Pons (tissue), 1 donor: ENCODE measurements at places on chromosomes 13 and 19.

DNA sequence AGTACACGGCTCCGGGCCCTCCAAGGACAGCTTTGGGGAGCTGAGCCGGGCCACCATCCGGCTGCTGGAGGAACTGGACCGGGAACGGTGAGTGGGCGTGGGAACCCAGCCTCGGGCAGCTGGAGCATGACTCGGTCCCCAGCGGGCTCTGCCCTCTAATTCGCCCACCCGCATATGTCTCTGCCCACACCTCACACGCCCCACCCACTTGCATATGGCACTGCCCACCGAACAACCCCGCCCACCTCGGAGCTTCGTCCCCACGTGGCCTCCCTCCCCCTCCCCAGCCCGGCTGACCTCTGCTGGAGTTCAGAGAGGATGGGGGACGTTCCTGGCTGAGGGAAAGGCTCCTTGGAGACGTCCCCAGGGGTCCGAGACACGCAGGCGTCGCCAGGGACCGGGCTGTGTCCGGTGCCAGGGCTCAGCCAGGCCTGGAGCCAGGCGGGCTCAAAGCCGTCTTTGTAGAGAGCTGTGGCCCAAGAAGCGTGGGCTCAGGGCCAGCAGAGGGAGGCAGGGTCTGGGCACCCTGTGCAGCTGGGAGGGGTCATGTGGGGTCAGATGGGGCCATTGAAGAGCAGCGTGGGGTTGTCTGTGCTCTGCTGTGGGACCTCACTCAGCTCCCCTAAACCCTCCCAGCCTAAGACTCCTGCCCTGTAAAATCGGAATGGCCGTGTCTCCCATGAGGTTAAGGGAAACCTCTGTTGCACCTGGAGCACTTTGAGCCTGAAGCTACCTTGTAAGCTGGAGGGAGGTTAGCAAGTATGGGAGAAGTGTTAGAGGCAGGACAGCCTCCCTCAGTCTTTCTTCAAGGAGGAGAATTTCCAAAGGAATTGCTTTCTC is 3.8 kb downstream of the APC2 start:
- DNase-seq, result peak; percentile 97

GRCh38 chr13:111115965-111116521 is 933 bp downstream of the ARHGEF7 start:
- DNase-seq, result no peak

DNA sequence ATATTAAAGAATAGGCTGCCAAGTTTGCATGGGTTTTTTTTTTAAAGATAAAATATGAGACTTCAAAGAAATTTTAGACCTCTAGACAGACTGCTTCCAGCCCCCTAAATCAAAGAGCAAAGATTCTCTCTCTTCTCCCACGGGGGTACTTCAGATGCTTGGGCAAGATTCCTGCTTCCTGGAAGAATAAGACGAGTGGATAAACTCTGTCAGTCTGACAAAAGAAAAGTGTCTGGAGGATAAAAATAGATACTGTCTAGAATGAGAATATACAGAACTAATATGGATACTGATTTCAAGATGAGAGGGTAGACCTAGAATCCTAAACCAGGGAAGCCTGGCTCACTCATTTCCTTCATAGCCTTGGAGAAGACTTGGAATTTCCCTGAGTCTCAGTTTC is 435.1 kb downstream of the FOXO1 start:
- DNase-seq, result no peak

DNA sequence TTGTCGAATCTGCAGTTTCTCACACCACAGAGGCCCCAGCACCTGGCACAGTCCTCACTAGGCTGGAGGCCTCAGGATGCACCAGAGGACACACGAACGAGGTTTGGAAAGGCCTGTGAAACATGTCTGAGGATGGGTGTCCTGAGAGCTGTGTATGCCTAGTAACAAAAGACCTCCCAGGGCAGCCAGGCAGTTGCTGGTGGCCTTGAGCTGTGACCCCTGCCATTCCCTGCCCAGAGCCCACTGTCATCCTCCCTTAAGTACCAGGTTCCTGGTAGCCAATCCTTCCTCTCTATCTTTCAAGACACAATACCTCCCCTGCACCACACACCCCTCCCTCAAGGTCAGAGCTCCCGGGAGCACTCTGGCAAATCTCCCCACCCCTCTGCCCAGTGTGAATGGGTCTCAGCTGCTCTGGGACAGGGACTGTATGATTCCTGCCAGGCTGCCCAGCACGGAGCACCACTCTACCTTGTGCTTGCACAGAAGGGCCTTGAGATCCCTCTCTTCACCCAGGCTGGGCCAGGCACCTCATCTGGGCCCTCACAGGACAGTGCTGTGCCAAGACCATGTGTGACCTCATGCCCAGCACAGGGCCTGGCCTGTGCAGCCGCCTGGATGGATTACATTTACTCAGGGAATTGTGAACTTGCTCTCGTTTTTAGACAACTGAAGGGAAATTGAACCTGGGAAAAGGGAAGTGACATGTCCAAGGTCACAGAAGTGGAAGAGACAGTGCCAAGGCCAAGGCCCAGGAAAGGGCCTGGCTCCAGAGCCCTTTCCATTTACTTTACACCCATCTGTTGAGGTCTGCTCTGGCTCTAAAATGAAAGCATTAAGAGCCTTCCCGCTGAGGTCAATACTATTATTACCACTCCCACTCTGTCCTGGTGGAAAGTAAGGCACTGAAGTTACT is 2.2 kb downstream of the ZNF787 start:
- no peak for DNase-seq
